ENCODE measurements at places on chromosomes 2 and 18.

GRCh38 chr2:173962031-173962430 is 3.1 kb downstream of the SP3 start:
- DNase-seq = no peak

- DNase-seq = no peak
Measured at GRCh38 chr2:195604706-195605105, 52.3 kb upstream of the SLC39A10 start.

DNA sequence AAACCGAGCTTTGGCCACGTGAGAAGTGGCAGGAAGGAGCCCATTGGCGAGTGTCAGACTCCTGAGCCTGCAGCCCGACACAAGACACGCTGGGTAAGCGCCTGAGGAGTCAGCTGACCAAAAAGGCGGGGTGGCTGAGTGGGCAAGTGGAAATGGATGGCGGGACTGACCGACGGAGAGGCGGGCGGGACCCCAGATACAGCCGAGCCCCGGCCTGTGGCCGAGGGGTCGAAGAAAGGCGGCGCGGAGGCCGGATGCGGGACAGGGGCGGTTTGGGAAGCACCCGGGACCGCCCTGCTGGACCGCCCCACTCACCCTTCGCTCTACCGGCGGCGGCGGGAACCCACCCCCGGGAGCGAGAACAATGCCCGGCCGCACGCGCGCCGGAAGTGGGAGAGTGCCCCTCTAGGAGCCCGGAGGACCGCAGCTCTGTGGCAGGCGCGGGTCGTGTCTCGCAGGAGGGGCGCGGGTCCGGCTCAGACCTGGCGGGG is 22.8 kb downstream of the ZSCAN30 start:
- no peak for DNase-seq

GRCh38 chr2:133862400-133862977 is 294.2 kb upstream of the NCKAP5 start:
- no peak for DNase-seq

DNA sequence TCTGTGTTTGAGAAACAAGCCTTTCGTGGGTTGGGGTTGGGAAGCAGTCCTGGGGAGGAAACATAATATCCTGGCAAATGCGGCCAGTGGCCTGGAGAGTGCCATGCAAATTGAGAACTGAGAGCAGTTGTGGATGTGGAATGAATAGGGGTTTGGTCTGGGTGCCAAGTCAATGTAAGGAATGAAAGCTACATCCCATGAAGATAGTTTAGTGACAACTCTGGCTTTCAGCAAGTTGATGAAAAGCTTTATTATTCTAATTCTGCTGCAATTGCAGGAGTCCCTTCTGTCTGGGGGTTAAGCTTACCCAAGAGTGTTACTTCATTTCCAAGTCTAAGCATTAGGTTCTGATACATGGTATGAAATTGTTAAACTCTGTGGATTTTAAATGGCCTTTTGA is 771.6 kb downstream of the DPP10 start:
- DNase-seq = no peak

DNA sequence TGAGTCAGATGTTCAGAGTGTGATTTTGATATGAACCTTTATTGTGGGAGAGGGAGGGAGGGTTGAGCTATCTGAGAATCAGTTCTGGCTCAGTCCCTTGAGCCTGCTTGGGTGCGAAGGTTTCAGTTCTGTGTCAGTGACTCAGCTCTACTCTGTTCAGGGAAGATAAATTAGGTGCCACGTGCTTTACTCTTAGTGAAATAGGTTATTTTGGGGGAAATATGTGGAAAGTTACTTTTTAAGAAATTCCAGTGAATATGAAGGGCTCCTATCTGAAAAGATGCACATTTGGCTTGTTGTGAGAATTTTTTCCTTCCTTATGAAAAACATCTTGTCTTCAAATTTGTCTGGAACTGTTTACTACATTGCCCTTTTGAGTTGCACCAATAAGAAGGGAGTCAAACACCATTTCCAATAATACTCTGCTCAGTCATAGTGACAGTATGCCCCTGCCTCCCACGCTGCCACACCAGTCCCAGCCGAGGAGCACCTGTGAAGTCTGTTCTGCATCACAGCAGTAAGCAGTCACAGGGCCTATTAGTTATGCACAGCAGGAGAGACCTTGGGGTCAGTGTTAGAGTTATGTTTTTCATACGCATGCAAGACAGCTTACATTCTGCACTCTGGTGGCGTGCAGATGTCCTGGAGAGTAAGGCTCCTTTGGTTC is 32.8 kb upstream of the DNAH7 start:
- no peak for DNase-seq

- DNase-seq = peak; percentile 59
Measured at GRCh38 chr2:20093263-20094141, 42.1 kb upstream of the LAPTM4A start.

- no peak for DNase-seq
Measured at GRCh38 chr2:175008801-175009495, 3.8 kb upstream of the CHN1 start.

DNA sequence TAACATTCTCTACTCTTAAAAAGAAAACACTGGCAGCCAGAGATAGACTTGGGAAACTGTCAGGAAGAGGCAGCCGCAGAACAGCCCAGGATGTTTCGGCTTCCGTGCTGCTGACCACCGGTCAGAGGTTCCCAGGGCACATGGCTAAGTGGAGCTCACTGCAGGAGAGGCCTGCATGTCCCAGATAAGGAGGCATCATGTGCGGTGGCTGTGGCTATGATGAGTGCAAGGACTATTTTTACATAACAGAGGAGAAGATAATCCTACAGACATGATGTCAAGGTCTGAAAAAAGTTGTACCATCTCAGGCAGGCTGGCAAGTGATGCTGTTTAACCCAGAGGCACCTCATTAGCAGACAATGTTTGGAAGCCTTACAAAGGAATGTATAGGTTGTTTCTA is 252.3 kb downstream of the CYRIA start:
- no peak for DNase-seq

- no peak for DNase-seq
Measured at GRCh38 chr18:63106727-63107126, 212.8 kb downstream of the BCL2 start.

GRCh38 chr2:9074930-9075329 is 71.4 kb upstream of the MBOAT2 start:
- DNase-seq = no peak

GRCh38 chr2:7281231-7282201 is 364.3 kb downstream of the RNF144A start:
- DNase-seq = no peak

DNA sequence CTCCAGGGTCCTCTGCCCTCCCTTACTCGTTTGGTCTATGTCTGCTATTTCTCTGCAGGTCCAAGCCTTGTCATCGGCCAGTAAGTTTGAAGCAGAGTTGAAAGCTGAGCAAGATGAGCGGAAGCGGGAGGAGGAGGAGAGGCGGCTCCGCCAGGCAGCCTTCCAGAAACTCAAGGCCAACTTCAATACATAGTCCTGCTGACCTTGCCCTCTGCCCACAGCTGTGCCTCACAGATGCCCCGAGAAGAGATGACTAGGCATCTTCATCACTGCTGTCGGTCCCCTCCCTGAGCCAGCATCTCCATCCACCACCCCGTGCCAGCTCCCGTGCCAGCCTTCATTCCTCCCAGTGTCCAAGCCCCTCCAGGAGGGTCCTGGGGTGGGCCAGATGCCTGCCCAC is 15.6 kb upstream of the GIGYF2 start:
- no peak for DNase-seq

GRCh38 chr2:86650188-86650587 is 26.5 kb upstream of the RNF103 start:
- DNase-seq = no peak

GRCh38 chr2:234292205-234292961 is 204.5 kb downstream of the ARL4C start:
- DNase-seq = no peak

GRCh38 chr2:40129725-40130124 is 322.2 kb downstream of the SLC8A1 start:
- no peak for DNase-seq

- DNase-seq = no peak
Measured at GRCh38 chr18:40529478-40529877, 1425.6 kb upstream of the PIK3C3 start.

- DNase-seq = no peak
Measured at GRCh38 chr2:74812787-74813590, 20.9 kb upstream of the HK2 start.

GRCh38 chr2:26986576-26986975 is 16.1 kb downstream of the MAPRE3 start:
- DNase-seq = no peak

DNA sequence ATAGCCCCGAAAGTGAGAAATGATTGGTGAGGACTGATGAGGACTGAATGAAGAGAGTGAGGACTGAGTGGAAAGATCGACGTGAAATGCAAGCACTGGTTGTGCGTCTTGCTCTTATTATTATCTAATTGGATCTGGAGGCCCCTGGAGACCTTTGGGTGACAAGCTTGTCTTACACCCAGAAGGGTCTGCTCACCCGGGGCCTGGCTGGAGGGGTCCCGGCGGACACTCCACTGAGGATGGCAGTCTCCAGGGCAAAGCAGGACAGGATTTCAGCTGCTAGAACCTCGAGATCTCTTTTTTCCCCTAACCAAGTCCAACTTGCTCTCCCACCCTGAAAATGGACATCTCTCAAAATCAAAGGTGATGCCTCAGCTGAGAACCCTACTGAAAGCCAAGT is 160.2 kb downstream of the MYT1L start:
- DNase-seq = no peak

- no peak for DNase-seq
Measured at GRCh38 chr18:46793565-46793964, 36.7 kb upstream of the ST8SIA5 start.

- DNase-seq = no peak
Measured at GRCh38 chr2:74947703-74948102, 10.7 kb upstream of the POLE4 start.

- peak; percentile 54 for DNase-seq
Measured at GRCh38 chr2:207163053-207163755, 2.5 kb downstream of the KLF7 start.

DNA sequence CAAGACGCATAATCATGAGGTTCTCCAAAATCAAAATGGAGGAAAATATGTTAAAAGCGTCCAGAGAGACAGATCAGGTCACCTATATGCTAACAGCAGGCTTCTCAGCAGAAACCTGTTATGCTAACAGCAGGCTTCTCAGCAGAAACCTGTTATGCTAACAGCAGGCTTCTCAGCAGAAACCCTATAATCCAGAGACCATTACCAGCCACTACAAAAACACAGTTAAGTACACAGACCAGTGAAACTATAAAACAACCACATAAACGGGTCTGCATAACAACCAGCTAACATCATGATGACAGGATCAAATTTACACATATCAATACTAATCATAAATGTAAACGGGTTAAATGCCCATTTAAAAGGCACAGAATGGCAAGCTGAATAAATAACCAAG is 1548.4 kb upstream of the TMEFF2 start:
- no peak for DNase-seq

- DNase-seq = no peak
Measured at GRCh38 chr18:78151948-78152725, 827.5 kb upstream of the SALL3 start.

- DNase-seq = peak; percentile 23
Measured at GRCh38 chr2:17171446-17172049, 346.7 kb downstream of the RAD51AP2 start.

GRCh38 chr2:216428618-216429350 is 16.5 kb downstream of the SMARCAL1 start:
- DNase-seq = no peak

DNA sequence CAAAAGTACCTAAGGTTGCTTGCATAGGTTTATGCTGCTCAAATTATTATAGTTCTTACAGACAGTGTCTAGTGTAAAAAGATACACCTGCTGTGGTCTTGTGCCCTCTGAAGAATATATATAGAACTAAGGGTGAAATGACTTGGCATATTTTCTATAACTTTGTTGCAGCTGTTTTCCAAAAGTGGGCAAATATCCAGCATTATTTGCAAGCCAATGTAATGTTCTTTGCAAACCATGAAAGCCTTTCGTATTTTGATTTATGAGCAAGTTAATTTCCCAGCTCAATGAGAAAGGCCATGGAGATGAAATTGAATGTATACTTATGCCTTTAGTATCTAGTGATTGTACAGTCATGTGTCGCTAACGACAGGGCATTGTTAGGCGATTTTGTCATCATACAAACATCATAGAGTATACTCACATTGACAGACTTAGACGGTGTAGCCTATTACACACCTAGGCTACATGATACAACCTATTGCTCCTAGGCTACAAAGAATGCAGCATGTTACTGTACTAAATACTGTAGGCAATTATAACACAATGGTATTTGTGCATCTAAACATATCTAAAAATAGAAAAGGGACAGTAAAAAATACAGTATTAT is 116.3 kb downstream of the PLCL1 start:
- DNase-seq = no peak

- no peak for DNase-seq
Measured at GRCh38 chr2:154681741-154682140, 16.8 kb upstream of the KCNJ3 start.

DNA sequence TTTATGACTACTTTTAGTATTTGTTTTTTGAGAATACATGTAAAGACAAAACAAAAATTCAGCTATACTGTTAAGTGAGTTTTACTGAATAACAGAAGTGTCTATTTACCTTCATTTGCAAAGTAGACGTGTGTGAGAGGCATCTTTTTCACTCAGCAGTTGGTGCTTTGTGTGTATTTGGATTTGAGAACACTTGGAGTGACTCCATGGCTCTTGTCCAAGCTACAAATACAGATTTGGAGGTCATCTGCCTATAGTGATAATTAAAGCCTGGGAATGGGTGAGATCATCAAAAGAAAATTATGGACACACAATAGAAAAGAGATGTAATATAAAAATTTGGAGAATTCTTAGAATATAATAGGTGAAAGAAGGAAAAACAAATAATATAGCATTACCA is 6.2 kb downstream of the NAB1 start:
- no peak for DNase-seq

GRCh38 chr18:48007955-48008701 is 77.7 kb upstream of the SMAD2 start:
- DNase-seq = no peak

DNA sequence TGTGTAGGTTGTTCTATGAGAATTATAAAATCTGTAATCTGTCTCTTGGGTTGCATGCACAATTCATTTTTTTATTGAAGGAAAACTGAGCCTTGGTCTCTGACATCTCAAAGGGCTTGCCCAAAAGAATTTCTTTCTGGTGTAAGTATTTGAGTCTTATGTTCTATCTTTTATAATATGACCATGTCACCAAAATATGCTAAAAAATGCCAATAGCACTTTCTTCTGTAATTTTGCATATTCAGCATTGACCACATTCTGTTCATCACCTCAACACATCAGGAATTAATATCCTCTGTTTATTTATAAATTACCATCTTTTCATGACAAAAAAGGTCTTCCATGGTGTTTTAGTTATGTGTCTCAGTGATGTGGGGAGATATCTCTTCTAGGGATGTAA is 268.7 kb upstream of the TCF4 start:
- DNase-seq = no peak

DNA sequence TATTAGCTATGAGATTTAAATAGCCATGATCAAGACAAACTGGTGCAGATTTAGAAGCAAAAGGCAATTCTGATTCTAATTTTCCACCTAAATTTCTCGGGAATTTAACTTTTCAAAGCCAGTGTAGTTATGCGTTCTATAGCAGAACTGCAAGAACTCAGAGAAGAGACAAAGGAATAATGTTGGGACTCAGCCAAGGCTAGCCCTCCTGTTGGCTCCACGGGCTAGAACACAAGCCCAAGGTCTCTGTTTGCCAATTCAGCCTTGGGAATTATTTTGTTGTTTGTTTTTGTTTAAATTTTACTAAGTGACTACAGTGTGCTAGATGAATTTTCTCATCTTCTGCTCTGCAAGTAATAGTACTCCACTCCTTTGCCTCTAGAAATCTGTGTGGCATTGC is 121.2 kb downstream of the CACNB4 start:
- no peak for DNase-seq

All from amniotic stem cell (primary cell).